Fibroblast of the aortic adventitia (primary cell): ENCODE measurements at places on chromosomes 5 and 9. TPM values are rescaled to one million over a fixed set of nuclear protein-coding genes. Genes with fewer than 3 reads are reported as not detected.

Gene FEM1C
- 9.4 and 31.7 TPM in 2 replicates for total RNA-seq

Gene AFF4
- 43.2 and 87.7 TPM in 2 replicates for total RNA-seq

DNA sequence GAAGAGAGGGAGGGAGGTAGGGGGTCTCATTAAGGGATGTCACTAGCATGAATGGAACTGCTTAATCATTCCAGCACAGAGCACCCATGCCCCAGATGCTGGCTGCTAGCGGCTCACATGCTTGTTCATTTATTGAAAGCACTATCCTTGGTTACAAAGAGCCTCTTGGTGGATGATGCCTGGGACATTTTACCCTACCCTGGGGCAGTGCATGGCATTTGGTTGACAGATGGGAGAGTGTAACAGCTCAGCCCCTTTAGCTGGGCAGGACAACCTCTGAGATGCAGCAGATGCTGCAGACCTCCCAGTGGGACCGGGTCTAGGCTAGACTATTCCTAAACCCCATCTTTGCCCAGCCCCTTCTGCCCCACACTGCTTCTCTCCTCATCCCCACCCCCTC, 46.9 kb upstream of the TCERG1 start:
- DNase-seq: no peak

DNA sequence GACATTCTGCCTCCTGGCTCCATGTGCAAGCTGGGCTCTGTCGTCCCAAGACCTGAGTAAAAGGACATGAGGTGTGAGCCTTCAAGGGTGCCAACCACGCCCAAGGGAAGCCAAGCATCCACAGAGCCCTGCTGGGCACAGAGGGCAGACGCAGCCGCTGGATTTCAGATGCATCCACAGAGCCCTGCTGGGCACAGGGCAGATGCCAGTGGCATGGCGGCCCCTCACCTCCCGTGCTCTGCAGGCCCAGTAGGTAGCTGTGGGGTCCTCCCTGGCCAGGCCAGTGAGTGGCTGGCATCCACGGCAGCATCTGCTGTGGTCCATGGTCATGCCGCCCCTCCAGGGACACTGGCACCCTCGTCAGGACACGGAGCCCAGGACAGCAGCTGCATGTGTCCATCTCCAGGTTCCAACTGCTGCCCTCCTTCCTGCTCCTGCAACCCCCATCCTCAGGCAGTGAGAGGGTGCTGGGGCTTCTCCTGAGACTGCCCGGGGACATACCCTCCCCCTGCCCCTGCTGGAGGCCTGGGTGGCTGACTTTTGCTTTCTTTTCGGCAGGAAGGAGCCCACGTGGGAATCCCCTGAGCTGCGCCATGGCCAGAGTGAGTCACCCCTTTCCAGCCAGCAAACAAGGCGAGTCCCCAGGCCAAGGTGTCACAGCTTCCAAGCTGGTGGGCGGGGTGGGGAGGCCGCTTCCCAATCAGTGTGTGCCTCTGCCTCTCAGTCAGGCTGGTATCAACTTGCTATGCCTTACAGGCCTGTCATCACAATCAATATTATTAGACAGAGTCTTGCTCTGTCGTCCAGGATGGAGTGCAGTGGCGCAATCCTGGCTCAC, 4.0 kb upstream of the TRAF2 start:
- DNase-seq: peak; percentile 75

DNA sequence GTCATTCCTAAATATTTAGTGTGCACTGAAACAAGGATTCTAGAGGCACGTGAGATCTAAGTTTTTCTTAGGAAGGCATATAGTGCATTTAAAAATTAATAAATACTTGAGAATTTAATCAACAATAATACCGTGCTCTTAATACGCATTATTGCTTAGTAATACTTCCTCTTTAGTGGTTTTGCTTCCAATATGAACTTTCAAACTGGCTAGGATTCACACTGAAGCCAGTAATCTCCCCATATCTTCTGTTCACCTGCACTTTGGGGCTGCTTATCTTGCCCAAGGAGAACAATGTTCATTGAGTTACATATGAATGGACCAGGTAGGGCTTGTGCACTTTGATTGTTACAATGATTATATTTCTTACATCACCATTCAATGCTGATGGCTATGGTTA, 180.5 kb upstream of the RIOK2 start:
- DNase-seq: no peak
